CD4-positive, alpha-beta memory T cell (primary cell): ENCODE measurements at places on chromosomes 16 and 17. TPM values are rescaled to one million over a fixed set of nuclear protein-coding genes. Genes with fewer than 3 reads are reported as not detected.

DNA sequence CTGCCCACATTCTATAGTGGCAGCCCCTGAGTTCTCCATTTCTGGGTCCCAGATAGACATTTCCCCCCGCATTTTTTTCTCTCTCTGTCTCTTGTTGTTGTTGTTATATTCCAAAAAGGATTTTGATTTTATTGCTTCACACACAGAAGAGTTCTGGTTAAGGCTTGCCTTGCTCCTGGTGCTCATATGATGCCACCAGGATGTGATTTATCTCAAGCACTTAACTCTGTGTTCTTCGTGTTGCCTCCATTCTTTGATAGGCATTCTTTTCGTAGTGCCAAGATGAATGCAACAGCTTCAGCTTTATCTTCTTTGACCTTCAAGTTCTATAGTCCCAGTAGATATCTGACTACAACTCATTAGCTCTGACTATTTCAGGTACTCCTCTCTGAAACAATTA, 9.1 kb downstream of the ITGA3 start:
- H3K36me3 ChIP-seq = no peaks in the 10 kb centered on the region
- H3K27ac ChIP-seq = no peak overlapping the region
- H3K27me3 ChIP-seq = no peaks in the 10 kb centered on the region
- H3K4me3 ChIP-seq = no peak overlapping the region

The ABCA6 gene
- total RNA-seq = 0.53 TPM

DNA sequence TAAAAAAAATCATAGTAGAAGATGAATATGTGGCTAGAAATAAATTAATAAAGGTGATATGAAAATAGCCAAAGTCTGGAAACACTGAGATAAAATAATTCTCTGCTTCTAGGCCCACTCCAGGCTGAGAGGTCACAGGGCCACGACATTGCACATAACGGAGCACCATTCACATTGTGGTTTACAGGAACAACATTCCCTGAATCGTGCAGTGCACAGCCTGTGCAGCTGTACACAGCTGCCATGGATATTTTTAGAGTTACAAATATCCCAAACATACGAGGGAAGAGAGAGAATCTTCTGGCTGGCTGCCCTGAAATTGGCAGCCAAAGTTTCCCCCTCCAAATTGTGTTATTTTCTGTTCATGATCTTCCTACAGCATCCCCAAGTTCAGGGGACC, 68.8 kb downstream of the GSG1L start:
- H3K27ac ChIP-seq = no peak overlapping the region
- H3K36me3 ChIP-seq = no peaks in the 10 kb centered on the region
- DNase-seq = no peak
- H3K4me3 ChIP-seq = no peak overlapping the region
- H3K4me1 ChIP-seq = peaks cover 12% of the 10 kb centered on the region

The TP53TG3B gene
- total RNA-seq = not detected

- H3K36me3 ChIP-seq = no peaks in the 10 kb centered on the region
- H3K4me3 ChIP-seq = no peak overlapping the region
- no peaks in the 10 kb centered on the region for H3K27me3 ChIP-seq
- DNase-seq = no peak
- H3K4me1 ChIP-seq = no peaks in the 10 kb centered on the region
Observed at GRCh38 chr17:75738218-75738802, 17.1 kb downstream of the ITGB4 start.

DNA sequence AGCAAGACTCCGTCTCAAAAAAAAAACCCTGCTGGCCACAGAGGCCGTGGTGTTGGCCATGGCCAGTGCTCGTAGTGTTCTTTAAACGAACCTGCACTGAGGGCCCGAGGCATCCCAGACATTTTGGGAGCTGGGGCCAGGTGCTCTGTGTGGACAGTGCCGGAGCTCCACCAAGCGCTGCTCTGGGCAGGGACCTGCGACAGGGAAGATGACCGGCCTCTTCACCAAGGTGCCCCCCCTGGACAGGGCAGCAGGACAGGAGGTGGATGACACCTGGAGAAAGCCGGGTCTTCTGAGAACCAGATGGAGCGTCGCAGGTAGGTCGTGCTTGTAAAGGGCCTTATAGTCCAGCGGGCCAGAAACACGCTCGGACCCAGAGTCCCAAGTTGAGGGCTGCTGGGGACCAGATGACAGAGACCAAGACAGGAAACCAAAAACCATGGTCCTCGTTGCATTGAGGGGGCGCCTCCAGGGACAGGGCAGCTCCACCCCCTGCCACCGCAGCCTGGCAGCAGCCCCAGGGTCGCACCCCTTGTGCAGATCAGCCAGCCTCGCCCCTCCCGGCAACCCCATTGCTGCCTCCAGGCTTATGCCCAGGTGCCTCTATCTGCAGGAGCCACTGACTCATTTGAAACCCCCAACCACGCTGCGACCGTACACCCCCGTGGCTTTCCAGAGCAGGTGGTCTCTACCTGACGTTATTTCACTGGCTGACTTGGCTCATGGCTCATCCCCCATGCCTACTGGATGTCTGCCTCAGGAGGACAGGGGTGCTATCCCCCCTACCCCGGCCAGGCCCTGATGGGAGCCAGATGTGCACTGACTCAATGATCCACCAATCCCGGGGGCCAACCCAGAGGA, 4.2 kb upstream of the NTN3 start:
- H3K27ac ChIP-seq = no peak overlapping the region
- H3K27me3 ChIP-seq = peaks cover 20% of the 10 kb centered on the region
- H3K4me1 ChIP-seq = peaks cover 14% of the 10 kb centered on the region
- H3K4me3 ChIP-seq = no peak overlapping the region
- DNase-seq = no peak
- no peaks in the 10 kb centered on the region for H3K36me3 ChIP-seq

DNA sequence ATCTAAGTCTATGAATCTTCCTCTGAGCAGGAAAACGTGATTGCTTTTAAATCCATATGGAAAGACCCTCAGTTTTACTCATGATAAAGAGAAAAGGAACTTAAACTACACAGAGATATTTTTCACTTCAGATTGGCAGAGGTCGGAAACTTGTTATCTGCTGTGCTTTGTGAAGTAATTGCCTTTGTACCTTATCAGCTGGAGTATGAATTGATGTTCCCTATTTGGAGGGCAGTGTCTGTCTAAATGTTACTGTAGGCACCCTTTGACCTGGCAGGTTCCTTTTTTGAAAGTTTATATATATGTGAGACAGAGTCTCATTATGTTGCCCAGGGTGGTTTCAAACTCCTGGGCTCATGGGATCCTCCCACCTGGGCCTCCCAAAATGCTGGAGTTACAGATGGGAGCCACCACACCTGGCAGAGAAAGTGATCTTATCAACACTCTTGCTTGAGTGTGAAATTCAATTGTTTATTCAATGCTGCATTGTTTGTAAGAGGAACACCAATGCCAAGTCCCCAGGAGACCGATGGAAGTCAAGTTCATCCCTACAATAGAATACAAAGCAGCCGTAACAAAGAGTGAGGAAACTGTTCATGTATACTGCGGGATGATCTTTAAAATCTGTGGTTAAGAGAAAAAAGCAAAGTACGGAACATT, 52.3 kb downstream of the ABCC1 start:
- H3K4me1 ChIP-seq = peaks cover 16% of the 10 kb centered on the region
- DNase-seq = no peak
- no peaks in the 10 kb centered on the region for H3K27me3 ChIP-seq
